CD4-positive, alpha-beta T cell (primary cell): ENCODE measurements at places on chromosomes 4 and X. TPM values are rescaled to one million over a fixed set of nuclear protein-coding genes. Genes with fewer than 3 reads are reported as not detected.

SOD3 gene
- total RNA-seq: not detected

CYP2U1 gene
- 4.0 TPM for total RNA-seq

CSAG3 gene
- total RNA-seq: not detected

PAGE4 gene
- not detected for total RNA-seq

DNA sequence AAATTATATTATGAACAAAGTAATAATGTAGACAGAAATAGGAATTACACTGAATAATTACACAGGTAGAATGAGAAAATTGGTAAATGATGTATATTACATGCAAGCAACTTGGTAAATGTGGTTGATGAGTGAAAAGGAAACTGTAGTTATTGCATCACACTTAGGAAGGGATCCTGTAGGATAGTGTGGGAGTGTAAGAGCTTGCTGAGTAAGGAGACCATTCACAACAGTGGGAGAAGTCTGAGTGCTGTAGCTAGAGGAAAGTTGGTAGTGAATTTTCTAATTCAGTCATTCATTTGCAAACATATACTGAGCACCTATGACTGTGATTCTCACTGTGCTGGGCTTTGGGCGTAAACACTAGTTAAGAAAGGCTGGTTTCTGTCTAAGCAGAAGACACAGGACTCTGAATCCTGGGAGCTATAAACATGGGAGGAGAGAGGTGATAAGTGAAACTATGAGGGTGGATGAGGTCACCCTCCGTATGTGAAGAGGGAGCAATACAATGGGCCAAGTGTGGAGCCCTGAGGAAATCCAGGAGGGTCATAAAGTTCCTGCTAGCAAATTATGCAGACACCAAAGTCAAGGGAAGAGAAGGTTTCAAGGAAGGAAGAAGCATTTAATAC lies 14.2 kb upstream of the CPE start:
- no peaks in the 10 kb centered on the region for H3K27me3 ChIP-seq
- no peaks in the 10 kb centered on the region for H3K36me3 ChIP-seq
- no peak overlapping the region for H3K4me3 ChIP-seq
- H3K27ac ChIP-seq: no peak overlapping the region

DNA sequence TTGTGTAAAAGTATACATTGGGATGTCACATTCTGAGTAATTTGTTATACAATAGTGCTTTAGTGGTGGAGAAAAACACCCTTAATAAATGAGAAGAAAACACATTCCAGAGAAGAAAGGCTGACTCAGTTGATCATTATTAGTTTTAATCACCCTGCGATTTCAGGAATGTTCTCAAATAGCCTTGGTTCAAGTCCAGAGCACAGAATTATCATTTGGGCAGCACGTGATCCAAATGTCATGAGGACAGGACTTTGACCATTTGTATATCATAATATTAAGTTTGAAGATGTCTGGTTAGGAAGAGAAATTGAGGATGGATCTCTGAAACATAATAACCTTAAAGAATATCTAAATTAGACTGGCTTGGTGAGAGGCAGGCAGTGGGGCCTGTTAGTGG lies 1434.3 kb upstream of the TENM3 start:
- H3K4me3 ChIP-seq: no peak overlapping the region
- no peaks in the 10 kb centered on the region for H3K4me1 ChIP-seq
- no peaks in the 10 kb centered on the region for H3K36me3 ChIP-seq
- H3K27me3 ChIP-seq: no peaks in the 10 kb centered on the region

DNA sequence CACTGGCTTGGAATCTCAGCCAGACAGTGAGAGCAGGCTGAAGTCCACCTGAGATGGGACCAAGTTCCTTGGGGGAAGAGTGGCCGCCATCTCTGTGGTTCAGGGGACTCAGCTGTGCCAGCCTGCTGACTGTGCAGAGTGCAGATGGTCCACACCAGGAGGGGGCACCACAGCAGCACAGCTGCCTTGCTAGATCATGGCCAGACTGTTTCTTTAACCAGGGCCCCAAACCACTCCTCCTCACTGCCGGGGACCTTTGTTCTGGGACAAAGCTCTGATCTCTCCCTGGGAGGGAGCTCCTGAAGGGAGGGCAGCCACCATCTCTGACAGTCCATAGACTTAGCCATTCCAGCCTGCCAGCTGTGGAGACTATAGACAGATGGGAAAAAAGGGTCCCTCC lies 2189.6 kb downstream of the PCDH7 start:
- no peaks in the 10 kb centered on the region for H3K27me3 ChIP-seq
- H3K27ac ChIP-seq: no peak overlapping the region
- no peak overlapping the region for H3K4me3 ChIP-seq
- no peaks in the 10 kb centered on the region for H3K4me1 ChIP-seq

DNA sequence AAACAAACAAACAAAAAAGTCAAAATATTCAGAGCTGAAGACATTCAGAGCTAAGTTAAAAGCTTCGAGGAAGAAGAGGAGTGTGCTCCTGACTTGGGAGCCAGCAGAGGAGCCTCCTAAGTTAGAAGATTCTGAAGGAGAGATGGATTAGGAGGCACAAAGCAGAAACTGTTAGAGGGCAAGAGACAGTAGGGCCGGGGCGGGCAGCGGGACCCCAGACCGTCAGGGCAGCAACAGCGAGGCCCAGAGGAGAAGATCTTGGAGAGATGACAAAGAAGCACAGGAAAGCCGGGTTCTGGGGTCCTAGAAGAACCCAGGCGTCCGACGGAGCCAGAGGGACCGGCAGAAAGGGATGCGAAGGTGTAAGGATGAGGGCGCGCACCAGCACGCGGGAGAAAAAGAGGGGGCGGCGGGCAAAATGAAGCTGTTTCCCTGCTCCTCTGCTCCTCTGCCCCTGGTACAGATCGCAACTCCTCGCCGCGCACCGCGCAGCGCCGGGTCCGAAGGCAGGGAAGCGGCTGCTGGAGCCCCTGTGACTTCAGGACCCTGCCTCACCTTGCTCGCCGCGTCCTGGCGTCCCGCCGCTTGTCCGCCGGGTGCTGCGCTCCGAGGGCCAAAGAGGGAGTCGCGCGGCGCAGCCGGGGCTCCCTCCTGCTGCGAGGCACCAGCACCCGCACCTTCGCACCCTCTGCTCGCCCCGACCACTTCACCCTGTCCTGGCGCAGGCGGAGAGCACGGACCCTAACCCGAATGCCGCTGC lies 477 bp downstream of the KLHL13 start:
- DNase-seq: no peak
- no peaks in the 10 kb centered on the region for H3K4me1 ChIP-seq
- H3K27me3 ChIP-seq: no peaks in the 10 kb centered on the region

DNA sequence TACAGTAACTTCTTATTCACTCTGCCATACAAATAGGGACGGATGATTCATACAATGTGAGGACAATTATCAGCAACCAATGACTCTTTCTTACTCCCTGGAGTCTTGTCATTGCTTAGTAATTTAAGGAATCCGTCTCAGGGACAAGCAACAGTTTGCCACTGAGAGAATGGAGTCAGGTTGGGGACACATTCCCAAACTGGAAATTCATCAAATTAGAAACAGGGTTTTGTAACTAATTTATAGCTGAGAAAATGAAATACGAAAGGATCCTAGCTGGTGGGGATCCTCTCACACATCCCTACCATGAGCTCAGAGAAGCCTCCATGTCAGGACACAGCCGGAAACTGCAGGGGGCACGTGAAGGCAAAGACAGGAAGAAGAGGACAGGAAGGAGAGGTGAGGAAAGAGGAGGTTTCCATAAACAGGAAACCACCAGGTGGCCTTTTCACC lies 50.4 kb upstream of the KDR start:
- H3K4me3 ChIP-seq: no peak overlapping the region
- no peaks in the 10 kb centered on the region for H3K4me1 ChIP-seq
- no peaks in the 10 kb centered on the region for H3K36me3 ChIP-seq
- H3K27me3 ChIP-seq: peaks cover 4% of the 10 kb centered on the region
- H3K27ac ChIP-seq: no peak overlapping the region
- no peak for DNase-seq
